ENCODE measurements at places on chromosomes 6 and 20.

GRCh38 chr20:57106030-57106682 is 160.3 kb downstream of the BMP7 start:
- DNase-seq, result no peak

- DNase-seq, result no peak
Observed at GRCh38 chr6:17389274-17389847, 4.0 kb upstream of the CAP2 start.

DNA sequence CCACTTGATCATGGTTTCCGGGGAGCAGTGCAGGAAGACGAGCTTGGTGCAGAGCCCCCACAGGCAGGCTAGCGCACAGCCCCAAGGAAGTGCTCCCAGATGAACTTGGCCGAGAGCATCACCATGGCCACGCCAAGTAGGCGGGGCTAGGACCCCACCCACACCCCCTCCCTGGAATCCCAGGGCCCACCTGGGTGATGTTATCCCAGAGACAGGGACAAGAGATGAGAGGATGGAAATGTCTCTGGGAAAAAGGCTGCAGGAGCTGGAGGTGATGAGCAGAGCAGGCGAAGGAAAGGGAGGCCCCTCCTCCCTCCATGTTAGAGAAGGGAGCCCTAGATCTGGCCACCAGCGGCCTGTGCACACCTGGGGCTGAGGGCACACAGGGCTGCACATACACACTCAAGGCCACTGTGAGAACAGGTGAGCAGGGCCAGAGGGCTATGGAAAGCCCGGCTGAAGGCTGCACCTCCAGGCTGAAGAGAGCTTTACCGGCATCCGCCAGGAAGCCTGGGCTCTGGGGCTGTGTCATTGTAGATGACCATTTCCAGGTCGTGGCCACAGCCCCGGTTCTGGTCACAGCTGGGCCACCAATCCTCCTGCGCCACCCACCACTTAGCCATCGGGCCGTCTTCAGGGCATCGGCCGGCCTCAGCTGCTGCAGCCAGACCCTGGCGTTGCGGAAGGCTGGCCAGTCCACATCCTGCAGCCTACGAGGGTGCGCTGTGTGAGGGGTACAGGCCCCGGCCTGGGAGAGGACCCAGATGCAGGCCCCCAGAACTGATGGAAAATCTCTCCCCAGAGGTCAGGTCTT is 24.9 kb downstream of the NPEPL1 start:
- DNase-seq, result no peak

GRCh38 chr6:80489911-80490635 is 383.6 kb downstream of the BCKDHB start:
- no peak for DNase-seq

DNA sequence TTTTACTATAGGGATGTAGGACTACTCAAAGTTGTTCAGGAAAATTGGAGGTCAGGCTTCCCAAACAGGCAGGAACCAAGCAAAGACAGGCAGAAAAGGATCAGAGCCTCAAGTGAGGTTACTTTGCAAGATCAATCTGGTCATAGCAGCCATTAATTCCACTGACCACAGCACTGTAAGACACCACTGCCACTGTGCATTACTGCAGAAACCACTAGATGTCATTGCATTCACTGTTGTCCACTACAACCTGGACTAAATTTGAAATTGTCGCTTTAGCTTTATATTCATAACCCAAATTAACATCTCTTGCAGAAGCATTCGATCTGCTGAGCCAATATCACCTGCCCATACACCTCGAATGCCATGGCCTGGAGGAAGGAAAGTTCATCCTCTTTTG is 126.9 kb upstream of the UFL1 start:
- DNase-seq, result no peak

DNA sequence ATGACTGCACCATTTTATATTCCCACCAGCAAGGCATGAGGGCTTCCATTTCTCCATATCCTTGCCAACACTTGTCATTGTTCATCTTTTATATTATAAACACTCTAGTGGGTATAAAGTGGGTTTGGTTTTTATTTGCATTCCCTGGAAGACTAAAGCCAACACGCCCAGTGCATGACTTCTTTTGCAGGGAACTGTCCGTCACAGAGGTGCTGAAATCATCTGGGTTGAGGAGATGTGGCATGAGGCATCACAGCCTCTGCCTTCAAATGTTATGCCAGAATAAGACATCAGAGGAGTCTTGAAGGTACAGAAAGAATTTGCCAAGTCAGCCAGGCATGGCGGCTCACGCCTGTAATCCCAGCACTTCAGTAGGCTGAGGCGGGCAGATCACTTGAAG is 29.9 kb upstream of the FAM210B start:
- no peak for DNase-seq

DNA sequence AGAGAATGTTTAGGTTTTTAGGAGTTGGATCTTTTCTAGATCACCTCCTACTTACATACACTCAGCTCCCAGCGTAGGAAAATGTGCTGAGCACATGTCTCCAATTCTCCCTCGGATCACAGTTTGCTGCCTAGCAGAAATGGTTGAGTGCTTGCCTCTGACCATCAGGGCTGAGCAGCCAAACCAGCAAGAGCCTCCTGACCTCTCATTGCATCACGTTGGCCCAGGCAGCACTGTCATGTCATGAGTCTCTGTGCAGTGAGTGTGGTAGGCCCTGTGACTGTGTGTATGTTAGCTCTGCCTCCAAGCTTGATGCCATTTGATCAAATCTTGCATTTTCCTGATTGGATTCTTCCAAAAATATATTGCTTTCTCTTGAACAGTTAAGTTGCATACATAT is 112.0 kb downstream of the LRRC1 start:
- DNase-seq, result no peak

DNA sequence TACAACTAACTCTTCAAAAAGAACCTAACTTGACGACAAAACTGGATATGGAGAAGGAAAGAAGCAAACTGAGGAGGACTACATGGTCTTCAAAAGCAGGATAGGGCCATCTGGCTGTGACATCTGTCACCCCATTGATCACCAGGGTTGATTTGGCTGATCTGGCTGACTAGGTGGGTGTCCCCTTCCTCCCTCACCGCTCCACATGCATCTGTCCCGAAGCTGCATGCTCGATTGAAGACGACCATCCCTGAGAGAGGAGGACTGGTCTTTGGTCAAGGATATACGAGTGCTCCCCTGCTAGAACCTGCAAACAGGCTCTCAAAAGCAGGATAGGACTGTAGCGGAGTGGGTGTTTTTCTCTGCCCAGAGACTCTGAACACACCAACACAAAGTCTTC is 21.7 kb downstream of the CPNE1 start:
- no peak for DNase-seq

DNA sequence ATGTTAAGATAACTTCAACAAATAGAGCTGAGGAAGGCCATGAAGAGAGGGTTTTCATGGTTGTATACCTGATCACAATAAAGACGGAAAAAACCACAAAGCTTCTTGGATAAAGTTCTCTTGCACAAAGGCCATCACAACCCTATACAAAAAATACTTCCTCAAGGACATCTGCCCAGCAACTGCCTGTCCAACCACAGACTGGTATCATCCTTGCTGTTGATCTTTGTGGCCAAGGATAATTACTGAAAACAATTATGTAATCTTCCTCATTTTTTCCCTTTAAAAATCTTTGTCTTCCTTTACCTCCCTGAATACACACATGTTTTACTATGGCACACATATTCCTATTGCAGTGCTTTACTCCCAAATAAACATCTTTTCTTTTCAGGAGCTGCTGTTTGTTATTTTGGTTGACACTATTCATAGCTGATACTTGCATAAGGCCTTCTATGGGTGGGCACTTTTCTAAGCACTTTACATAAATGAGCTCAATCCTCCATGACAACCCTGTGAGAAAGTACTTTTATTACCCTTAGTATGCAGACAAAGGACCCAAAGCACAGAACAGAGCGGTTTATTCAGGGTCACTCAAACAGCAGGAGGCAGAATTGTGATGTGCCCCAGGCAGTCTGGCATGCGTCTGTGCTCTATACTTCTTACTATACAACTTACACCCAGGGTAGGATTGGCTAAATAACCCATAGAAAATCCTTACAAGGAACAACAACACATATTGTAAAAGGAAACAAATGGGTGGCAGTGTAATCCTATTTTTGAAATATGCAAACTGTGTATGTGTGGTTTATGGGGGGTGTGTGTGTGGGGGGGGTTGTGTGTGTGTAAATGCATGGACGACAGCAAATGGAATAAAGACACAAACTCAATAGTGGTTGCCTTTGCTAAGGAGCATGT is 35.1 kb downstream of the SNRNP48 start:
- no peak for DNase-seq

DNA sequence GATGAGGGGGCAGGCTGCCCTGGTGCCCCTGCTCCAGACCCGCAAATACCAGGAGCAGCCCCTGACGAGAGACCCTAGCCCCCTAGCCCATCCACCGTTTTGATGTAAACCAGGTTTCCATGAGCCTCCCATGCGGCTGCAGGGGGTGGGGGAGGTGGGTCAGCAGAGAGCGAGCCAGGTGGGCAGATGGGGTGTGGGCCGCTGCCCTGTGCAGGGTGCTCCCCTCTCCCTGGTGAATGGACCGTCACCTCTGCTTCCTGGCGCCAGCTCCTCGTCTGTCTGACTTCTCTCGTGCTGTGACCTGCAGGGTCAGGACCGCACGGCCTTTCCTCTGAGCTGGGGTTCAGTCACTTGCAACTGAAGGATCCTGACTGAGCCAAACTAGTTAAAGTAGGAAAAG is 15.7 kb upstream of the BHLHE23 start:
- DNase-seq, result no peak

DNA sequence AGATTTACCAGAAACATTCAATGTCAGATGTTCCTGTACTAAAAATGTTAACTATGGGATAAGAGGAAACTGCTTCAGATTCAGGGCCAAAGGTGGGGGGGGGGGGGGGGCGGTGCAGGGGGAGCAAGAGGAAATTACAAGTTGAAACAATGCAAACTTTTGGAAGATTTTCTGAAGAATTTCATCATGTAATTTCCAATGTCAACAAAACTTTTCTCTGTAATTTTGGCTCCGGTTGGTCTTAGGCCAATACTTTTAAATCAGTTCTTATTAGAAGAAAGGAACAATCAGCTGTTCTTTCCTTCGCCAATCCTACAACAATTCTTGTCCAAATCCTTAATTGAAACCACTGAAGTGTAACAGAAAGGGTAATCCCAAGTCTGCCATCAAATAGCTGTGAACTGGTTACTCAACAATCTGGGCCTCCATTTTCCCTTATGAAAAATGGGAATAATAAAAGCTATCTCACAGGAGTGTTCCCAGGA is 13.1 kb downstream of the UQCC1 start:
- no peak for DNase-seq

- DNase-seq, result no peak
Observed at GRCh38 chr20:13200767-13201500, 20.1 kb upstream of the ISM1 start.

GRCh38 chr6:53378208-53378607 is 29.5 kb upstream of the ELOVL5 start:
- DNase-seq, result no peak

- no peak for DNase-seq
Observed at GRCh38 chr20:32315399-32315798, 37.9 kb downstream of the KIF3B start.

DNA sequence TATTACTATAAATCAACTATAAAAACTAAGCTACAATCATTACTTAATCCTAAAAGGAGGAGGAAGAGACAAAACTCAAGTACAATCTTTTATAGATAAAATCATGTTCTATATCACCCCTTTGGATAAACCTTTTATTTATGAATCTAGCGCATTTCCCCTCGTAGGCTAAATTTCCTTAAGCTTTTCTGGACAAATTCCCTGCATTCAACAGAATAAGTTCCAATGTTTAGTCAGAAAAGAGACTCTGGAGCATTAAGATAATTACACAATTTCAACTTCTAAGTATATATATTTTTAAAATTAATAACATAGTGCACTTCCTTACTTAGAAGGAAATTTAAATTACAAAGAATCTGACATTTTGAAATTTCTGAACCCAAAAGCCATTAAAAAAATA is 37.9 kb downstream of the ATXN1 start:
- no peak for DNase-seq

DNA sequence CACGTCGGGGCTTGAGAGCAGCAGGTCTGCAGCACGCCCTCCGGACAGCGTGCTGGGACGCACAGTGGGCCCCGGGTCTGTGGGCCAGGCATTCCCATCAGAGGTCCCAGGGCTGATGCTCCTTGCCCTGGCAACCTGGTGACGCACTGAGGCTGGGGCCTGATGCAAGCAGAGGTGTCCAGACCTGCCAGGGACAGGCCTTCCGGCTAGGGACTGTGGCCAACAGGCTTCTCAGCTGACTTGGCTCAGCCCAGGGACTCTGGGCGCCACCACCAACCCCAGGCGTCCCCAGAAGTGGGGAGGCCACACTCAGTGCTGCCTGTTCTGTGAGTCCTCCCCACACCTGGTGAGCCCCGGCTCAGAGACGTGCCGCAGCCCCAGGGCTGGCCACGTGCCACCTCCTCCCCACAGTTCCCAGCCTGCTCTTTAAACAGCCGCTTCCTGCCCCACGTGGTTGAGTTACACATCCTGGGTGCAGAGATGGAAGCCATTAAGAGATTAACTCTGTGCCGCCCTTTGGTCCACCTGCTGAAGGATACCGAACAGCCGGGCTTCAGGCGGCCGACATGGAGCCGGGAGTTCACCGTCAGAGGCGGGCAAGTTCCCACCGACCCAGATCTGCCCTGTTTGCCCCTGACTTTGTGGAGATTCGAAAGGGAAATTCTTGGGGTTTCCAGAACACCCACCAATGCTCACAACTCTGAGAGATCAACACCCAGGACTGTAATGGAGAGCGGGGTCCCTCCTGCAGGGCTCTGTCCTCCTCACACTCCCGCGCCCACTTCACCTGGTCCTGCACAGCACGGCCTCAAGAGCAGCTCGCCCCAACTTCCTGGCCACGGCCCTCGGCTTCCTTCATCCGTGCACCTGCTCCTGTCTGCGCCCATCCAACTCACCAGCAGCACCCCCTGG is 37.6 kb upstream of the ZBP1 start:
- no peak for DNase-seq

- DNase-seq, result no peak
Observed at GRCh38 chr6:21085211-21085610, 508.3 kb upstream of the SOX4 start.

GRCh38 chr20:13322198-13322597 is 101.1 kb downstream of the ISM1 start:
- DNase-seq, result no peak

GRCh38 chr20:18139832-18140231 is 2.2 kb downstream of the KAT14 start:
- no peak for DNase-seq

GRCh38 chr6:12324748-12325147 is 34.6 kb downstream of the EDN1 start:
- no peak for DNase-seq
